ENCODE measurements at places on chromosomes 1 and 21.
A peak's percentile ranks its signal among the peaks of the same experiment; 100 is the strongest.

- H3K27ac ChIP-seq = peak overlapping the region; percentile 82
- DNase-seq = no peak
- peaks cover 6% of the 10 kb centered on the region for H3K27me3 ChIP-seq
- peak overlapping the region; percentile 59 for H3K4me3 ChIP-seq
- H3K36me3 ChIP-seq = peaks cover 5% of the 10 kb centered on the region
- H3K4me1 ChIP-seq = peaks cover 69% of the 10 kb centered on the region
Observed at GRCh38 chr21:25513810-25514209, 93.5 kb downstream of the MRPL39 start.

- no peak overlapping the region for H3K27ac ChIP-seq
- H3K4me3 ChIP-seq = no peak overlapping the region
- H3K27me3 ChIP-seq = no peaks in the 10 kb centered on the region
- no peaks in the 10 kb centered on the region for H3K4me1 ChIP-seq
Observed at GRCh38 chr1:164628772-164629171, 69.8 kb downstream of the PBX1 start.

GRCh38 chr1:156493154-156493631 lies 7.4 kb downstream of the MEF2D start:
- DNase-seq = no peak
- H3K4me3 ChIP-seq = peak overlapping the region; percentile 70
- H3K27me3 ChIP-seq = no peaks in the 10 kb centered on the region
- peak overlapping the region; percentile 72 for H3K27ac ChIP-seq
- H3K4me1 ChIP-seq = peaks cover 96% of the 10 kb centered on the region

DNA sequence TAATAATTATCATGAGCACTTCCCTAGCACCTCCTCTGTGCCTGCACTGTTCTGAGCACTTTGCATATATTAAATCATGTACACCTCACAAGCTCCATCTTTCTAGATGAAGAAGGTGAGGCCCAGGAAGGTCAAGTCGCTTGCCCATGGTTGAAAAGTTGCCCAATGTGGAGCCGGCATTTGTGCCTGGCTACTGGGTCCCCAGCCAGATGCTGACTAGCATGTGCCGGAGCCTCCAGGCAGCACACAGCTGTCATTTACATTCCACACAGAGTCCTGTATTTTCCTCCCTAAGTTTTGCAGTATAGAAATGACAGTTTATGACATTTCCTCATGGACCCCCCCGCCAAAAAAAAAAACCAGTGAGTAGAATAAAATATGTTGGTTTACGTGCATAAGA lies 94.3 kb downstream of the BCAR3 start:
- peaks cover 15% of the 10 kb centered on the region for H3K27me3 ChIP-seq
- H3K4me3 ChIP-seq = no peak overlapping the region
- H3K36me3 ChIP-seq = no peaks in the 10 kb centered on the region
- no peak for DNase-seq
- H3K4me1 ChIP-seq = peaks cover 32% of the 10 kb centered on the region
- H3K27ac ChIP-seq = no peak overlapping the region

- H3K27me3 ChIP-seq = no peaks in the 10 kb centered on the region
- peaks cover 67% of the 10 kb centered on the region for H3K4me1 ChIP-seq
- DNase-seq = peak; percentile 65
- no peaks in the 10 kb centered on the region for H3K36me3 ChIP-seq
- H3K27ac ChIP-seq = peak overlapping the region; percentile 89
Observed at GRCh38 chr1:169680377-169681019, 30.9 kb downstream of the SELL start.

GRCh38 chr1:163382395-163382794 lies 60.6 kb downstream of the NUF2 start:
- H3K27me3 ChIP-seq = no peaks in the 10 kb centered on the region
- H3K36me3 ChIP-seq = no peaks in the 10 kb centered on the region
- DNase-seq = no peak
- no peak overlapping the region for H3K27ac ChIP-seq

GRCh38 chr21:19981938-19982337 lies 1016.3 kb upstream of the NCAM2 start:
- H3K4me1 ChIP-seq = no peaks in the 10 kb centered on the region
- H3K27ac ChIP-seq = no peak overlapping the region
- no peaks in the 10 kb centered on the region for H3K27me3 ChIP-seq

- H3K27me3 ChIP-seq = no peaks in the 10 kb centered on the region
- H3K4me3 ChIP-seq = no peak overlapping the region
- DNase-seq = no peak
- H3K4me1 ChIP-seq = no peaks in the 10 kb centered on the region
Observed at GRCh38 chr1:21077085-21077484, 99.6 kb downstream of the EIF4G3 start.

- peaks cover 9% of the 10 kb centered on the region for H3K27me3 ChIP-seq
- no peak overlapping the region for H3K27ac ChIP-seq
- no peaks in the 10 kb centered on the region for H3K36me3 ChIP-seq
- no peaks in the 10 kb centered on the region for H3K4me1 ChIP-seq
- no peak overlapping the region for H3K4me3 ChIP-seq
- DNase-seq = no peak
Observed at GRCh38 chr1:14140831-14141401, 440.9 kb downstream of the PRDM2 start.

DNA sequence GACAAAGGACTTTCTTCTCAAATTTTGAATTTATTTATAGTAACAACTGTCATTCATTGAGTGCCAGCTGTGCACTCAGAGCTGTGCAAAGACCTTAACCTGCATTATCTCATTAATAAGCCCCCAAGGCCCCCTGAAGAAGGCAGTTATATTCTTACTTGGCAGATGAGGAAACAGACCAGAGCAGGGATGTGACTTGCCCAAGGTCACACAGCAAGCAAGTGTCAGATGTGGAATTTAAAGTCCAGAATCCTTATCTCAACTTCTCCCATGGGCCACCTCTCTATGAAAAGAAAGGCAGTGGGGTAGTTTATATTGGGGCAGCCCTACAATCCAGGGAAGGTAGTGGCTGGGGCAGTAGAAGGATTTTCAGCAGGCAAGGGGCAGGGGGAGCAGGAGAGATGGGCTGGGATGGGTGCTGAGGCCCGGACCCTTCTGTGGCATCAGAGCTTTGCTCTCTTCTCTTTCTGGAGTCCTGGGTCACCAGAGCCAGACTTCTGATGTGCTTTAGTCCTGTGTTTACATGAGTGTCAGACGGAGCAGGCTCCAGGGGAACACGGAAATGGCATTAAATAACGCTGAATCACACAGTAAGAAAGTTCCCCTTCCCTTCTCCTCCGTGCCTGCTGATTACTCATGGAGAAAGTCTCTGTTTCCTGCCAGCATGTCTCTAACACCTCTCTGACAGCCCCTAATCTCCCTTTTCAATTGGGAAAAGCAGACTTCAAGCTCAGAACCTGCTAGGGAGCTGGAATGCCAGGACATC lies 39.5 kb downstream of the EPHB2 start:
- DNase-seq = no peak
- H3K27me3 ChIP-seq = no peaks in the 10 kb centered on the region
- no peak overlapping the region for H3K4me3 ChIP-seq
- peaks cover 8% of the 10 kb centered on the region for H3K4me1 ChIP-seq
- peak overlapping the region; percentile 18 for H3K27ac ChIP-seq

DNA sequence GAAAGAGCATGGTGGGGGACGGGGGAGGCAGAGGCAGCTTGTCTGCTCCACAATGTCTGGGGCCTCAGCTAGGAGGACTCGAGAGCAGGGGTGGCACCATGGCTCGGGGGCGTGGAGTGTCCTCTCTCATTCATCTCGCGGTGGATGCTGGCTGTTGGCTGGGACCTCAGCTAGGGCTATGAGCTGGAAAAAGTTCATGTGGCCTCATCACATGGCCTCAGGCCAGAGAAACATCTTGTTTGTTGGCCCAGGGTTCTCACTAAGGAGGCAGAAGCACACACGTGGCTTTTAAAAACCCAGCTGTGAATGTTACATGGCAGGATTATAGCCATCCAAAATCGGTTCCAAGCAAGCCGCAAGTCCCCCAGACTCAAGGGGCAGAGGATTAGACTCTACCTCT lies 6.2 kb upstream of the CENPS start:
- peaks cover 7% of the 10 kb centered on the region for H3K36me3 ChIP-seq
- no peak overlapping the region for H3K27ac ChIP-seq
- peaks cover under 1% of the 10 kb centered on the region for H3K4me1 ChIP-seq
- H3K4me3 ChIP-seq = no peak overlapping the region
- no peaks in the 10 kb centered on the region for H3K27me3 ChIP-seq

DNA sequence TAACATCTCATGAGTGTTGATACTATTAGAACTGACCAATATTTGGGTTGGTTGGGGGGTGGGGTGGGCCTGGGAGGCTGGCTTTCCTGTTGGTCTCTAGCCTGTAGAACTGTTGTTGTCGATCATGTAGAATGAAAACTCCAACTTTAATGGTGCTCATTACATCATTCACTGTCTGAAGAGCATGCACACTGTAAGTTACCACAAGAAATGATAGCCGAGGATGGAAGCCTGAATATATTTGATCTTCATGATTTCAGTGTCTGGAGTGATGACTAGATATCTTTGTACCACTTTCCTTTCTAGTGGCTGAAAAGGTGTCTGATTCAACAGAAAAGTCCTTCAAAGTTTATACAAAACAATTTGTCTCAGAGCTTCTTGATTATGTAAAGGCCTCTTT lies 123.6 kb downstream of the XCL2 start:
- peaks cover 26% of the 10 kb centered on the region for H3K4me1 ChIP-seq
- no peak overlapping the region for H3K27ac ChIP-seq
- DNase-seq = no peak
- H3K36me3 ChIP-seq = no peaks in the 10 kb centered on the region
- no peak overlapping the region for H3K4me3 ChIP-seq

GRCh38 chr1:85708829-85709227 lies 595 bp upstream of the ZNHIT6 start:
- peaks cover 23% of the 10 kb centered on the region for H3K4me1 ChIP-seq
- H3K36me3 ChIP-seq = peaks cover 5% of the 10 kb centered on the region
- DNase-seq = no peak
- no peak overlapping the region for H3K4me3 ChIP-seq

DNA sequence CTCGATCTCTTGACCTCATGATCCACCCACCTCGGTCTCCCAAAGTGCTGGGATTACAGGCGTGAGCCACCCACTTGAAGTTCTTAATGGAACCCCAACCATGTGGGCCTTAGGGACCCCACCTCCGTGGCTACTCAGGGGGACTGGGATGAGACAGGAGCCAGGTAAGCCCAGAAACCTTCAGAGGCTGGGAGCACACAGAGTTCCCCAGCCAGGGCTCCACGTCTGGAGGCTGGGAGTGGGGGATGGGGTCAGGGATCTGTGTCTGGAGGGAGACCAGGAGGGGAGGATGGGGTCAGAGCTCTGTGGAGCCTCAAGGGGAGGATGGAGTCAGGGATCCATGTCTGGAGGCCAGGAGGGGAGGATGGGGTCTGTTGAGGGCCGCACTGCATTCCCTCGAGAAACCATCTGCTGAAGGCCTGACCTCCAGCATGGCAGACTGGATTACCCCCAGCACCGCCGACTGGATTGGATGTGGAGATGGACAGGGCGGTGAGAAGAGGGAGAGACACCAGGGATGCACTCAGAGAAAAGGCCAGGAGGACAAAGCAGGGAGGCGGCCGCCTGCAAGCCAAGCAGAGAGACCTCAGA lies 2.1 kb upstream of the FTCD start:
- no peaks in the 10 kb centered on the region for H3K36me3 ChIP-seq
- DNase-seq = no peak
- no peaks in the 10 kb centered on the region for H3K27me3 ChIP-seq

DNA sequence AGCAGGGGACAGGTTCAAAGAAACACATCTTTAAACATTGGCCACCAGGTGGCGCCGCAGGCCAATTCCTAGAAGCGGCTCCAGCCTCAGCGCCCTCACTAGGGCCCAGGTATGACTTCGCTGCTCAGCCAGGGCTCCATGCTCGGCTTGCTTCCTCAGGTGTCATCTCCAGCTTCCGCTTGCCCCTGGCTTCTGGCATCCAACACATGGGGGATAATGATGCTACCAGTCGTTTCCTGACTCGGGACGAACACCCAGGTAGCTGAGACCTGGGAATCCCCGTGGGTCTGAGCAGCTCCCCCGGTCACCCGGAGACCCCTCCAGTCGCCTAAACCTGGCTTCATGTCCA lies 8.5 kb upstream of the MEX3A start:
- peak; percentile 88 for DNase-seq
- peaks cover 8% of the 10 kb centered on the region for H3K4me1 ChIP-seq
- peaks cover 45% of the 10 kb centered on the region for H3K27me3 ChIP-seq

- no peaks in the 10 kb centered on the region for H3K36me3 ChIP-seq
- H3K27me3 ChIP-seq = no peaks in the 10 kb centered on the region
- peak overlapping the region; percentile 59 for H3K27ac ChIP-seq
Observed at GRCh38 chr1:15883326-15883725, 35.8 kb downstream of the SPEN start.

- no peak overlapping the region for H3K4me3 ChIP-seq
- no peak for DNase-seq
- H3K36me3 ChIP-seq = no peaks in the 10 kb centered on the region
- no peaks in the 10 kb centered on the region for H3K27me3 ChIP-seq
Observed at GRCh38 chr1:78570539-78570938, 49.7 kb upstream of the IFI44L start.

DNA sequence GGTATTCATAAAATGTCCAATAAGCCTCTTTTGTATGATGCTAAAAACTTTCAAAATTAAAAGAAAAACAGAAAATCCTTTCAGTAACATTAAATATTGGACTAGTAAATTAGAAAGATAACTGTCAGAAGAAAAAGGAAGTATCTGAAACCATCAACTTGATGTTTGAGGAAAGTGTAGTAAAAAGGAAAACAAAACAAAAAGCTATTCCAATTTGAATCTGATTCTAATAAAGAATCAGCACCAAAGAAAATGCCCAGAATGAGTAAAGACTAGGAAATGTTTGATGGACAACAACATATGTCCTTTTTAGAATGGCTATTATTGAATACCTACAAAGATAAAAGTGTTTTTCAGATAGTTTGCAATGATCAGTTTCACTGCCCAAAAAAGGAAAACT lies 79.9 kb upstream of the RBM34 start:
- no peak overlapping the region for H3K4me3 ChIP-seq
- H3K4me1 ChIP-seq = peaks cover 25% of the 10 kb centered on the region
- H3K27ac ChIP-seq = no peak overlapping the region

GRCh38 chr1:198918920-198919319 lies 280.1 kb downstream of the PTPRC start:
- H3K36me3 ChIP-seq = peaks cover 3% of the 10 kb centered on the region
- H3K27ac ChIP-seq = peak overlapping the region; percentile 77
- H3K4me1 ChIP-seq = peaks cover 68% of the 10 kb centered on the region
- peak overlapping the region; percentile 92 for H3K4me3 ChIP-seq
- no peaks in the 10 kb centered on the region for H3K27me3 ChIP-seq

DNA sequence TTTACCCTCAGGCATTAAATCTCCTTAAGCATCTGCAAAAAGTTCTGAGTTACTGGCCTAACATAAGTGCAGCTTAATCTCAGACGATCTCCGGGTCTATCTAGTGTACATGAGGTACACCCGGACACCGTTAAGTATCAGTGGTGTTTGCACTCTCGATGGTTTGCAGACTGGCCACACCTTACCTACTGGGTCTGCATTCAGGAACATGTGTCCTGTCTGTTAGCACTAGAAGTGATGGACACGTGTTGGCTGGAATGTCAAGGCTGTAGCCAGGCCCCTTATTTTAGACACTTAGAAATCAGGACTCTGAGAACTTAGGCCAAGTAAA lies 783 bp upstream of the AGL start:
- no peaks in the 10 kb centered on the region for H3K27me3 ChIP-seq
- peaks cover 10% of the 10 kb centered on the region for H3K36me3 ChIP-seq
- peaks cover 54% of the 10 kb centered on the region for H3K4me1 ChIP-seq
- H3K4me3 ChIP-seq = peak overlapping the region; percentile 97

- no peak overlapping the region for H3K4me3 ChIP-seq
- no peak overlapping the region for H3K27ac ChIP-seq
- no peaks in the 10 kb centered on the region for H3K36me3 ChIP-seq
- H3K27me3 ChIP-seq = no peaks in the 10 kb centered on the region
- DNase-seq = no peak
- no peaks in the 10 kb centered on the region for H3K4me1 ChIP-seq
Observed at GRCh38 chr1:3671371-3672180, 19.3 kb downstream of the TP73 start.

All from activated T-cell treated with anti-CD3 and anti-CD28 coated beads, Interleukin-2, amount 50 U/mL, for 72 hours (primary cell).